ENCODE measurements at places on chromosomes 3 and 15.

DNA sequence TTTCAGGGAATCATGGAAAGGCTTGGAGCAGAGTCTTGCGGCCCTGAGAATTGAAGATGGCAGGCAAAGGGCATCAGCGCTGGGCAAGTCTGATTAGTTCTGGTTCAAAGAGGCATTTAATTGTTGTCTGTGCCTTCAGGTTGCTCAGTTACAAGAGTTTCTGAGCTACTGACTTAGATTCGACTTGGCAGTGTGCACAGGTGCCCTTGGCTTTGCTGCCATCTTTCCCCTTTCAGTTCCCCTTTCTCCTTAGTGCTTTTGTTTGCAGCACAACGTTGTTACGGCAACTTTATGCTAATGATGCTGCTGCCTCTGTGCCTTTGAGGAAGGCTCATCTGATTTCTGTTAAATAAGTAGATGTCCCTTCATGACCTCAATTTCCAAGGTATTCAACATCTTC, 12.5 kb downstream of the P2RY14 start:
- DNase-seq = no peak

- DNase-seq = no peak
Observed at GRCh38 chr3:152480282-152480953, 211.7 kb downstream of the MBNL1 start.

- DNase-seq = no peak
Observed at GRCh38 chr3:149581248-149581647, 76.6 kb downstream of the WWTR1 start.

DNA sequence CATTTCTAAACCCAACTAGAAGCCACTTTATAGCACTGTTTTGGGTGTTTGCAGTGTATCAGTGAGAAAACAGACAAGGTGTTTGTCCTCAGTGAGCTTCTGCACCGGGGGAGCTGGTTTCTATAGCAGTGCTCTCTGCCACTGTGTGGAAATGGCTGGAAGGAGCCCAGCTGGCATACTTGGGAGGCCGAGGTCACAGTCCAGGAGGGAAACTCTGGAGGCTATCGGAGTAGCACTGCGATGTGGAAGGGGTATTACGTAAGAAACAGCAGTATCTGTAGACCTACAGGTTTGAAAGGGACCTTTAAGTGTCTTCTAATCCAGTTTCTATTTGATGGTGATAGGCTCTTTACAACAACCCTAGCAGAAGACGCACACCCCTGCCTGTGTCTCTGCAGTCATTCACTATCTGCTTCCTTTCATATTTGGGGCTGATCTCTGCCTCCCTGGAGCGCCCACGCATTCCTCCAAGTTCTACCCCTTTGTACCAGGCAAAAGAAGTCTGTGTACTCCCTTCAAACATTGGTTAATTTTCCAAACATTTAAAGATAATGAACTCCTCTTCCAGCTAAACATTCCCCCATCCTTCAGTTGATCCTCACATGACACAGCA, 87.4 kb upstream of the ADAMTS17 start:
- DNase-seq = no peak

- no peak for DNase-seq
Observed at GRCh38 chr3:38114052-38114874, 22.7 kb downstream of the ACAA1 start.

DNA sequence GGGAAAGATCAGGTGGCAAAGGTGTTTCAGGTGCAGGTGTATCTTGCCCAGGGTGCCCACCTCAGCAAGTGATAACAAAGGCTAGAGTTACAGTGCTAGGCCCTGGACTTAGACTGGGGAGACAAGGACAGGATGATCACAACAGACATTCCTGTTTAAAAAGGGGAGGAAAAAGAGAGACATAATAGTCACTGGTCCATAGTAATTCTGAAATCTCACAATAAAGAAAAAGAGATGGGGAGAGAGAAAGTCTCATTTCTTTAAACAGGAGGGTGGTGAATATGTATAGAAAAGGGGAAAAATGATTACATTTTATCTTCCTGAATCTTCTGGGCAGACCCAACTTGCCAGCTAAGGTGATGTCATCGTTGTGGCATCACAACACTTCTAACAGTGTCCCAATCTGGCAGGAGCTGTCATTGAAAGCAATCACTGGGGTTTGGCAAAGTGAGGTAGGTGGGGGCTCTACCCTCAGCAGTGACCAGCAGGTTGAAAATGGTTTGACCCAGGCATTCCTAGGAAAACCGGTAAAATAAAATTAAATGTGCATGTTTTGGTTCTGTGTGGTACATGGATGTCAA, 99.5 kb downstream of the ZNF621 start:
- no peak for DNase-seq

DNA sequence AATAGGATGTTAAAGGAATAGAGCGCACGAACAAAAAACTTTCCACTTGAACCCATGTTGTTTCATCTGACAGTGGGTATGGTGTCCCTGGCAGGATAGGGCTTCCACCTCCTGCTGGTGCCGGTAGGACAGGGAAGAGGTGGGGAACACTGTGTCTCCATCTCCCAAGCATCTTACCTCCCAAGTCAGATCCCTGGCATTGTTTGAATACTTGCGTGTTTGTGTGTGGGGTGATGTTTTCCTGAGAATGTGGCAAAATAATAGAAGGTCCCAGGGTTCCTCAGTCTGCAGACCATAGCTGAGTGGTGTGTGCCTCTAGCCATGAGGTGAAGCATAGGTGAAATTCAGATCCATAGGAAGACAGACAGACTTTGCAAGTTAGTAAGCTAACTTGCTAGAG, 119.4 kb downstream of the IGF1R start:
- DNase-seq = no peak

DNA sequence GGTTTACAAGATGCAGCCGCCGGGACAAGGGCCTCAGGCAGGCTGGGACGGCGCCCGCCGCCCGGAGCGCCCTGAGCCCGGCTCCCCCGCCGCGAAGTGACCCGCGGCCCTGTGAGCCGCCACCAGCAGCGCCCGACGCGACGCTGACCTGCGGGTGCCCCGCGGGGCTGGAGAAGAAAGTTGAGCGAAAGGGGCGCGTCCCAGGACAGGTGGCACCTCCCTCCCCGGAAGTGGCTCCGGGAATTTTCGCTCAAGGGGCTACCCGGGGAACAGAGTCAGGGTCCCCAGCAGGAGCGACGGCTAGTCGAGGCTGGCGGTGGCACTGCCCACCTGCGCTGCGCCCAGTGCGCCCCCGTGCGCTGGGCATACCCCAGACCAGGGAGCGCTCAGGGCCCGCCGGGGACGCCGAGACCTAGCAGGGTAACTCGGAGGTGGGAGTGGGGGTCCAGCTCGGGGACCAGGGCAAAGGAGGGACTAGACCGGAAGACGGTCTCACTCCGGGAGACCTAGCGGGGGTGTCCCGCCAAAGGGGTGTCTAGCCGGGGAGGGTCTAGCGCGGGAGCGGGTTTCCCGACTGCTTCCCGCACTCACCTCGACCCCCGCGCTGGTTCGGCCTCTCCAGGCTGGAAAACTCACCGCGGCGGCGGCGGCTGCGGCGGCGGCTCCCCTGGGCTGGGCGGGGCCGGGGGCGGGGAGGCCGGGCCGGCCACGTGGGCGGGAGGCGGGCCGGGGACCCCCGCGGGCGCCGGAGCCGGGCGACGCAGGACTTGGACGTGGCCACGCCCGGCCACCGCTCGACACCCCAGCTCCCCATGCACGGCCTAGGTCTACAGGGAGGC, 18.4 kb downstream of the SPATA12 start:
- no peak for DNase-seq

GRCh38 chr3:58260261-58260731, 22.7 kb downstream of the ABHD6 start:
- DNase-seq = no peak

DNA sequence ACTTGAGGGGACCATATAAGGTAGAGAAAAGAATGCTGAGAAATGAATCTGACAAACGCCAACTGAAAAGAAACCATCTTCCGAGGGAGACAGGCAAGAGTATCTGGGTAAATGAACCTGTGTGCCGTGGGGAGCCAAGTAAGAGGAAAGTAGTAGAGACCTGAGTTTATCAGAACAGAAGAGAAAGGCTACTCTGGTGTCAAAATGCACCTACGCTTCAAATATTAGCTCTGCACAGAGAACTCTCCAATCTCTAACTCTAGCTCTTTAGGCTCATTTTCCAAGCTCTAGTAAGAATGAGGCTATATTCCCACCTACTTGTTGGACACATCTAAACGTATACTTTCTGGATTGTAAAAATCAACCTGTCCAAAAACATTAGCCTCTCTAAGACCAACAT, 53.5 kb downstream of the TOP2B start:
- no peak for DNase-seq

DNA sequence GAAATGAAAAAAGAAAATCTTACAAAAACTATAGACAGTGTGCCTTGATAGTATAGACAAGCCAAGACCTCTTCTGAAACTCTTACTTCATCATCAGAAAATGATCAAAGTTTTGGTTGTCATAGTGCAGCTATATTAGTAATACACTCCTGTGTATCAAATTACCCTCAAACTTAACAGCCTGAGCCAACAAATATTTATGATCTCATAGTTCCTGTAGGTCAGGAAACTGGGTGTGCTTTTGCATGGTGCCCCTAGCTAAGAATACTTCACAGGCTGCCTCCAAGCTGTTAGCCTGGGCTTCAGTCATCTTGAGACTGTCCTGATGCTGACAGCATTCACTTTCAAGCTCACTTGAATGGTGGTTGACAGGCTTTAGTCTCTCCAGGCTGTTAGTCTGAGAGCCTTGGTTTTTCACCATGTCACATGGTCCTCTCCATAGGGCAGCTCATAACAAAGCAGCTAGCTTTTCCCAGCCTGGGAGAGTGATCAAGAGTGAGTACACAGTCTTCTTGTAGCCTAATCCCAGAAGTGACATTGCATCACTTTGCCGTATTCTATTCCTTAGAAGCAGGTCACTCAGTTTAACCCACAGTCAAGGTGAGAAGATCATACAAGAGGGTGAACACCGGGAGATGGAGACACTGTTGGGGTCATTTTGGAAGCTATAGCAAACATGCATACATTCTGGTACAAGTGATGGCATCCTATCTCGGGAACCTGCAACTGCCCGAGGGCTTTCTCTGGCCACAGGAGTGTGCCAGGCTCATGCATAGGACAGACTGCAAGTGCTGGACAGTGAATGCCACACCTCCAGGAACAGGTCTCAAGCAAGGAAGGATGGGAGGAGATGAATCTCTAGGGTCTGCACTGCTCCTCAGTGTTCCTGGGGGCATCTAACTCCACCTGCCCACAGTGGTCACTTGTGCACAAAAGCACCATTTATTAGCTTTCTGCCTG, 173.4 kb upstream of the CADPS start:
- DNase-seq = no peak

- DNase-seq = no peak
Observed at GRCh38 chr3:156016902-156017301, 103.5 kb upstream of the KCNAB1 start.

- DNase-seq = no peak
Observed at GRCh38 chr3:152054315-152054714, 180.9 kb downstream of the SUCNR1 start.

- DNase-seq = no peak
Observed at GRCh38 chr15:58962662-58963565, 24.5 kb upstream of the RNF111 start.

GRCh38 chr15:62456011-62456920, 291.2 kb upstream of the C2CD4B start:
- no peak for DNase-seq

- DNase-seq = no peak
Observed at GRCh38 chr3:53485675-53486403, 8.6 kb upstream of the CACNA1D start.

- no peak for DNase-seq
Observed at GRCh38 chr3:42655331-42655888, 1.9 kb downstream of the ZBTB47 start.

- no peak for DNase-seq
Observed at GRCh38 chr3:173004681-173005080, 136.4 kb downstream of the SPATA16 start.

DNA sequence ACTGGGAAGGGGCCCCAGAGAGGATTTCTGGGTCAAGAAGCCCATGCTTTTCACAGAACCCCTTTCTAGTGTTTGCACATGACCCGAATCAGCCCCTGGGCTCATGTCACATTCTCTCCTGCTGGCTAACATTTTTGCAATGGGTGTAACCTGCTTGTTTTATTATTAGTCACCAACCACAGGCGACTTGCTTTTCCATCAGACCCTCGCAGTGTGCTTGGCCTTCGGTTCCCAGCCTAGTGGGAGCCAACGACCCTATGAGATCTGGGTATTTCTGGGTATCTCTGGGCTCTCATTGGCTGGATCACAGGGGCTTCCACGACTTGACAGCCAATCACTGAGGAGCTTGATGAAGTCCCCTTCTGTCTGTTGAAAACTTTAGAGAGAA, 11.0 kb upstream of the FBLN2 start:
- no peak for DNase-seq

DNA sequence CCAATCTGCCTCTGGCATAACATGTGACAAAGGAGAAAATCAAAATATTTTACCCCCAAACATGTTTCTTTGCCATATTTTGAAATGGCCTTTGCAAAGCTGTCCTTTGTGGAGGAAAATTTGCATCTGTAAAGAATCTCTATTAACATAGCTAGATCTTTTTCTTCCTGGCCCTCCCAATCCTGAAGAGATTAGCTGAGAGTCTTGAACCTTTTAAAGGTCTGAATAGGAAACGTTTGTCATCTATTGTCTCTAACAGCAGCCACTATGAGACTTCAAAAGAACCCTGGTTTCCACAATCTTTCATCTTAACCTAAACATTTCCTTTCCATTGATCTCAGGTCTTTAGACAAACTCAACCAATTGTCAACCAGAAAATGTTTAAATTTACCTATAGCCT, 520.9 kb upstream of the TGFBR2 start:
- no peak for DNase-seq

- no peak for DNase-seq
Observed at GRCh38 chr3:155158346-155159037, 78.4 kb downstream of the MME start.

DNA sequence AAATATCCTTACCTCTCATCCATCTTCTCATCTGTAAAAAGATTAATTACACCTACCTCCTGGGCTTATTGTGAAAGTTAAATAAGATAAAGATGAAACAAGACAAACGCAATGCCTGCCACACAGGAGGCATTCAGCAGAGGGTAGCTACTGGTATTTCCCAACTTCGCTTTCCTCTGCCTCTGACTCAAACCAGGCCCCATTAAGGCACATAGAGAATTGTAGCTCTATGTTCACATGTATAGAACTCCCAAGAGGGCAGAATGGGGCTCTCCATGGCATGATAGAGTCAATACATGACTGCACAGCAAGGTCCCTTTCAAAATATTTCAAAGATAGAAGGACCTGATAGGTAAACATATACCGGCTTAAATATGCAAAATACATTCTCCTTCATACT, 1.4 kb downstream of the LYSMD2 start:
- DNase-seq = no peak

- DNase-seq = no peak
Observed at GRCh38 chr3:148735597-148735996, 37.9 kb downstream of the AGTR1 start.

DNA sequence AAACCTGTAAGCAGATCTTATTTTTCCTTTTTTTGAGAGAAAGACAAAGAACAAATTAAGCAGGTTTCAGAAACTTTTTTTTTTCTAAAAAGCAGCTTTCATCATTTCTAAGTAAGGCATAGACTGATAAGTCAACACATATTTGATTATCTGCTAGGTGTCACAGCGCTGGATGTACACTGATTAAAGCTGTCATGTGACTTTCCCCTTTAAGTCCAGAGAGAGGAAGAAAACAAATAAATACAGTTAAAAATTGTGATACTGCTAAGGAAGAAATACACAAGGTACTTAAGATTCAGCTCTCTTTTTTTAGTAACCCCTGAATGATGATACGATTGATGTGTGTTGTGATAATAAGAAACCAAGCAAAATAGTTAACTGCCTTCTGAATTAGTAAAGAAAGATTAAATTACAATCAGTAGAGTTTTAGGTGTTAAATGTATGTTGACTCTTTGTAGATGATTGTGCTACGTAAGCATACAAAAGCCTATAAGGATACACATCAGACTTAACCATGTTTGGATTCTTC, 2.8 kb downstream of the GLCE start:
- DNase-seq = no peak
